ENCODE measurements at places on chromosomes 11 and 22. TPM values are rescaled to one million over a fixed set of nuclear protein-coding genes. Genes with fewer than 3 reads are reported as not detected.

RGL4 gene
- polyA plus RNA-seq = not detected

DNA sequence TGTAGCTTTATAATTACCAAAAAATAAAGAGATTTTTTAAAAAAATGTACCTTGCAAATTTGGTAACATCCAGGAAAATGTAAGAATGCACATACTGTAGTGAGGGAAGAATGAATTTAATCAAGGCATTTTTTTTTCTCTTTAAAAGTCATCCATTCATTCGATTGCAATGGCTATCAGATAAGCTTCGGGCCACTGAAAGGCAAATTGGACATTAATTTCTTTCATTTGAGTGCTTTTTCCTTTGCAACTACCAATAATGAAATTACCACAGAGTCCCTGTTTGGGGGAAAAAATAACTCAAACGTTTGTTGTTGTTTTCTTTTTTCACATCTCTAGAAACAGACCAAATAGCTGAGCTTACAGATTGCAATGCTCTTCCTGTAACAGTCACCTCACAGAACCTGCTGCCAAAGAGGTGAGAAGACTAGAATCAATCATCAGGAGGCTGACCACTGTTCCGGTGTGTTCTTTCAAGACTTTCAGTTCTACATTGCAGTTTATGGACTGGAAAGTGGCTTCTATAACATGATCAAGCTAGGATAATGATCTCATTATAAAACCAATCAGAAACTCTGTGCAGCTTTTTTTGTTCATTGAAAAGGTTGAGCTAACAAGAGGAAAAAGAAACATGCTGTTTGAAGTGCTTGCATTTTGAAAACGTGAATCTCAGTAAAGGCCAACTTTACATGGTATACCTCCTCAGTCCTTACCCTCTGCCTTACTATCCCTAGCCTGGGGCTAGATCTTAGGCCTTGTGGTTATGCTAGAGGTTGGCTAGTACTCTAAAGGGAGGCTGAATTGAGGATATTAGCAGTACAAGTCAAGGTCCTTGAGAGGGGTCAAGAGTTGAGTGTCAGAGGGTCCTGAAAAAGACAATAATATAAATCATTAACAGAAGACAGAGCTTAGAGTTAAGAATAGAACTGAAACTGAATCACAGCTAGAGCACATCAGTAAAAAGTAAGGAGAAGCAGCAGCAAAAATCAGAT, 1276.1 kb downstream of the LRRC4C start:
- DNase-seq = no peak
- H3K36me3 ChIP-seq = no peaks in the 10 kb centered on the region
- H3K27ac ChIP-seq = no peak overlapping the region
- no peaks in the 10 kb centered on the region for H3K4me1 ChIP-seq
- H3K27me3 ChIP-seq = no peaks in the 10 kb centered on the region

DDIAS gene
- 3.5 TPM for polyA plus RNA-seq

- H3K4me1 ChIP-seq = no peaks in the 10 kb centered on the region
- no peaks in the 10 kb centered on the region for H3K27me3 ChIP-seq
- H3K36me3 ChIP-seq = no peaks in the 10 kb centered on the region
- no peak overlapping the region for H3K4me3 ChIP-seq
These were observed 364.6 kb downstream of the LUZP2 start for GRCh38 chr11:24861440-24861839.

DNA sequence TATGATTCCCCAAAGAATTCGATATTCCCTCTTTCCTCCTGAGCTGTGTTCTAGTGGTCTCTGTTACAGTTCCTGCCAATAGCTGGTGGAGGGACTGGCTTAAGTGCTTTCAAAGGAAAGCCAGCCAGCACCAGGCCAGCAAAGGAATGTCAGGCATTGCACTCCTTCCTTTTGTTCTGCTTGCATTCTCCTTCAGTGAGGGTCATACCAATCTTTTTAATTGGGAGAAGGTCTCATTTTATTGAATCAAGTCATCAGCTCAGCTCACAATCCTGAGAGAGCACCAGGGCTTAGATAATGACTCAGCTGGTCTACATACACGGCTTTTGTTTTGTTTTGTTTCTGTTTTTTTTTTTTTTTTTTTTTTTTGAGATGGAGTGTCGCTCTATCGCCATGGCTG, 222.9 kb downstream of the NAV2 start:
- peaks cover 9% of the 10 kb centered on the region for H3K4me1 ChIP-seq
- no peak overlapping the region for H3K27ac ChIP-seq
- peak; percentile 67 for DNase-seq
- peaks cover 12% of the 10 kb centered on the region for H3K36me3 ChIP-seq

C11orf91 gene
- 0.21 TPM for polyA plus RNA-seq

CDC42EP2 gene
- 26.4 TPM for polyA plus RNA-seq

GGTLC2 gene
- not detected for polyA plus RNA-seq

NLRP6 gene
- polyA plus RNA-seq = not detected

- H3K4me1 ChIP-seq = no peaks in the 10 kb centered on the region
- no peak overlapping the region for H3K4me3 ChIP-seq
These were observed 106.5 kb upstream of the DRD2 start for GRCh38 chr11:113581713-113582112.

ANKK1 gene
- polyA plus RNA-seq = not detected

GRCh38 chr11:119983240-119983732, 154.6 kb downstream of the TRIM29 start:
- no peak overlapping the region for H3K27ac ChIP-seq
- no peaks in the 10 kb centered on the region for H3K4me1 ChIP-seq
- no peak overlapping the region for H3K4me3 ChIP-seq
- DNase-seq = no peak

GRCh38 chr11:23585416-23586104, 725.3 kb upstream of the CCDC179 start:
- no peak overlapping the region for H3K4me3 ChIP-seq
- no peaks in the 10 kb centered on the region for H3K27me3 ChIP-seq
- H3K4me1 ChIP-seq = no peaks in the 10 kb centered on the region
- H3K27ac ChIP-seq = no peak overlapping the region

GRCh38 chr11:58832056-58832645, 12.4 kb downstream of the GLYATL2 start:
- no peak overlapping the region for H3K4me3 ChIP-seq
- no peak overlapping the region for H3K27ac ChIP-seq
- H3K36me3 ChIP-seq = no peaks in the 10 kb centered on the region
- DNase-seq = no peak

DNA sequence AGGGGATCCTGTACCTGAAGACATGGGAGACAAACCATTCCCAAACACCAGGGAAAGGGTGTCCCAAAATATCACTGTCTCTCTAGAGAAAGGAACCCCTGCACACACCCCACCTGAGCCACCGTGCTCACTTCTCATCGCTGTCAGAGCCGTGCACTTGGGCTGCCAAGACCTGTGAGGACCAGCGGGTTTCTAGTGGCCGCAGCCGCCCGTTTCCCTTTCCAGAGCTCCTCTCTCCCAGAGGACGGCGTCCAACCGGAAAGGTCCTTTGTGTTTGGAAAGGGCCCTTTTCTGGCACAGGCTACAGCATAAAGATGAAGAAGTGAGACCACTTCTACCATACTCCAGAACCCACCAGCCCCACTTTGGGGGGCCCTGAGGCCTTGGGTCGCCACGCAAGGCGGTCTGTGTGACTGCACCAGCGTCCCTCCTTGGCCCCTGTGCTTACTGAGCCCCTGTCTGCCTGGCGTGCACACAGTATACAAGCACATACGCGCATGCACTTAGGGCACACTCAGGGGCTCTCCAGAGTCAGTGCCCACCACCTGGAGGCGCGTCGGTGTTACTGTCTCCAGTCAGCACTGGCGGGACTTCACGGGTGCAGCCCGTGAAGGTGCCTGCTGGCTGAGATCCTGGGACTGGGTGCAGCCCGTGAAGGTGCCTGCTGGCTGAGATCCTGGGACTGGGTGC, 381.8 kb downstream of the TBC1D22A start:
- no peaks in the 10 kb centered on the region for H3K36me3 ChIP-seq
- H3K27me3 ChIP-seq = no peaks in the 10 kb centered on the region
- no peak overlapping the region for H3K4me3 ChIP-seq
- H3K27ac ChIP-seq = no peak overlapping the region

GRCh38 chr11:49208006-49208721, at the start of gene FOLH1:
Gene FOLH1 (minus strand): TSS chr11:49208602. CDS start chr11:49208409, 193 bp downstream.
- peak; percentile 6 for DNase-seq
- H3K36me3 ChIP-seq = no peaks in the 10 kb centered on the region
- no peak within 1 kb of the TSS for H3K27ac ChIP-seq
- peak within 1 kb of the TSS; percentile 54 for H3K4me3 ChIP-seq
- H3K4me1 ChIP-seq = peaks cover 3% of the 10 kb centered on the region

GRCh38 chr11:113896156-113896879, 8.3 kb upstream of the HTR3B start:
- H3K36me3 ChIP-seq = no peaks in the 10 kb centered on the region
- H3K27me3 ChIP-seq = peaks cover 4% of the 10 kb centered on the region
- H3K27ac ChIP-seq = no peak overlapping the region
- DNase-seq = peak; percentile 34
- no peak overlapping the region for H3K4me3 ChIP-seq

DNA sequence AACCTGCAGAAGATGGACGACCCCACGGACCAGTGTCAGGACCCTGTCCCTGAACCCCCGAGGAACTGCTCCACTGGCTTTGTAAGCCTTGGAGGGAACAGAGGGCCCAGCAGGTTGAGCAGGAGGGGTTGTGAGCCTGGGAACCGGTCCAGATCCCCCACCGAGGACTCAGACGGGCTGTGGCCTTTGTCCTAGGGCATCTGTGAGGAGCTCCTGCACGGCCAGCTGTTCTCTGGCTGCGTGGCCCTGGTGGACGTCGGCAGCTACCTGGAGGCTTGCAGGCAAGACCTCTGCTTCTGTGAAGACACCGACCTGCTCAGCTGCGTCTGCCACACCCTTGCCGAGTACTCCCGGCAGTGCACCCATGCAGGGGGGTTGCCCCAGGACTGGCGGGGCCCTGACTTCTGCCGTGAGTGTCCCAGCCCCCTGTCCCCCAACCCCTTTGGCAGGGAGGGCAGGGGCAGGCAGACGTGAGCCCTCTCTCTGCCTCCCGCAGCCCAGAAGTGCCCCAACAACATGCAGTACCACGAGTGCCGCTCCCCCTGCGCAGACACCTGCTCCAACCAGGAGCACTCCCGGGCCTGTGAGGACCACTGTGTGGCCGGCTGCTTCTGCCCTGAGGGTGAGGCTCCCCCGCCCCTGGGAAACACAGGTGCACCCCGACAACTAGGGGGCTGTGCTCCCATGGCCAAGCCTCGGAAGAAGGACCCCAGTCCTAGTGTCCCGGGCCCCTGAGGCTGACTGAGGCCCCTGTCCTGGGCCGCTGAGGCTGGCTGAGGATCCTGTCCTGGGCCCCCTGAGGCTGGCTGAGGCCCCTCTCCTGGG, 6.4 kb downstream of the MUC5AC start:
- no peak overlapping the region for H3K27ac ChIP-seq
- H3K27me3 ChIP-seq = no peaks in the 10 kb centered on the region
- no peaks in the 10 kb centered on the region for H3K4me1 ChIP-seq
- H3K4me3 ChIP-seq = no peak overlapping the region
- no peak for DNase-seq

OR2D2 gene
- polyA plus RNA-seq = 0.18 TPM

All from endothelial cell of umbilical vein (primary cell).